ENCODE measurements at places on chromosomes 3 and 15. TPM values are rescaled to one million over a fixed set of nuclear protein-coding genes. Genes with fewer than 3 reads are reported as not detected.

- DNase-seq = no peak
Measured at GRCh38 chr3:172315401-172316091, 132.7 kb downstream of the GHSR start.

GRCh38 chr3:145899241-145899640 is 261.7 kb downstream of the PLOD2 start:
- DNase-seq = no peak

DNA sequence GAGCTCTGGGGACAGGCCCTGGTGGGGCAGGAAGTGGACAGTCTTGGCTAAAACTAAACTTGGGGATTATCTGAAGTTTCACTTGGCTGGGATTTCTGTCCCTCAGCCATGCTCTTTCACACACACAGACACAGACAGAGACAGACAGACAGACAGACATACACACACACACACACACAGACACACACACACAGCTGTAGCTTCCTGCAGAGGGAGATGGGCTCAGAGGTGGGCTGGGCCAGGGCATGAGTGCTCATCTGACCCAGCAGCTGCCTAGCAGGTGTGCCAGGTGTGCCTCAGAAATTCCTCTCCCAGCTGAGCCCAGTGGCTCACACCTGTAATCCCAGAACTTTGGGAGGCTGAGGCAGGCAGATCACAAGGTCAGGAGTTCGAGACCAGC is 3.3 kb downstream of the RHOV start:
- DNase-seq = no peak

- no peak for DNase-seq
Measured at GRCh38 chr3:169218314-169218983, 445.1 kb downstream of the MECOM start.

DNA sequence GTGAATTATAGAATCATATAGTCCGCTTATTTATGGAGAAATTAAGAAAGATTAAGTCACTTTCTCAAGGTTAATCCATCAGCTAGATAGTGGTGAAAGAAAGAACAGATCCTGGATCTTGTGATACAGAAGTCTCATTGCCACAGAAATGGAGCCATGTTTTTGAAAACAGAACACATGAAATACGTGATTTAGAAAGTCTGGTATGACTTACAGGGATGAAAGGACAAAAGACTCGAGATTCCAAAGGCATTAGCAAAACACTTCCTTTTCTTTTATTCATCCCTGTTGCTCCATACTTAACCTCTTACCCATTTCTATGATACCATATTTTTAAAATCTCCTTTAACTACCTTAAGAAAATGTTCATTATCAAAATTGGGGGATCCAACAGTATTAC is 40.0 kb upstream of the TEX9 start:
- no peak for DNase-seq

GRCh38 chr3:190130696-190131095 is 10.0 kb upstream of the P3H2 start:
- DNase-seq = no peak

DNA sequence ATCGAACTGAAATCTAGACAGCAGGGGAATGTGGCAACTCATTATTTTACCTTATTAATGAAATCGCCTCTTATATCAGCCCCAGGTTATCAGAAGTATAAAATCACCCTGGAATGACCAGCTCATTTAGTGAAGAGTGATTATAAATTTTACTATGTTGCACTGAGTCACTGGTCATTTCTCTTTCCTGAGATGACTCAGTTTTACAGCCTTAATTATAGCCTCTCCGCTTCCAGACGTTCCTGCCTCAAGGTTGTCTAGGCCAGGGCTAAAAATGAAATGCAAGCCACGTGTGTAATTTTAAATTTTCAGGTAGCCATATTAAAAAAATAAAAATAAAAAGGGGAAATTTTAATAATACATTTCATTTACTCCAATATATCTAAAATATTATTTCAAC is 33.3 kb downstream of the DET1 start:
- no peak for DNase-seq

- no peak for DNase-seq
Measured at GRCh38 chr3:146139586-146140110, 21.3 kb downstream of the PLOD2 start.

Gene GPR87
- not detected for total RNA-seq

DNA sequence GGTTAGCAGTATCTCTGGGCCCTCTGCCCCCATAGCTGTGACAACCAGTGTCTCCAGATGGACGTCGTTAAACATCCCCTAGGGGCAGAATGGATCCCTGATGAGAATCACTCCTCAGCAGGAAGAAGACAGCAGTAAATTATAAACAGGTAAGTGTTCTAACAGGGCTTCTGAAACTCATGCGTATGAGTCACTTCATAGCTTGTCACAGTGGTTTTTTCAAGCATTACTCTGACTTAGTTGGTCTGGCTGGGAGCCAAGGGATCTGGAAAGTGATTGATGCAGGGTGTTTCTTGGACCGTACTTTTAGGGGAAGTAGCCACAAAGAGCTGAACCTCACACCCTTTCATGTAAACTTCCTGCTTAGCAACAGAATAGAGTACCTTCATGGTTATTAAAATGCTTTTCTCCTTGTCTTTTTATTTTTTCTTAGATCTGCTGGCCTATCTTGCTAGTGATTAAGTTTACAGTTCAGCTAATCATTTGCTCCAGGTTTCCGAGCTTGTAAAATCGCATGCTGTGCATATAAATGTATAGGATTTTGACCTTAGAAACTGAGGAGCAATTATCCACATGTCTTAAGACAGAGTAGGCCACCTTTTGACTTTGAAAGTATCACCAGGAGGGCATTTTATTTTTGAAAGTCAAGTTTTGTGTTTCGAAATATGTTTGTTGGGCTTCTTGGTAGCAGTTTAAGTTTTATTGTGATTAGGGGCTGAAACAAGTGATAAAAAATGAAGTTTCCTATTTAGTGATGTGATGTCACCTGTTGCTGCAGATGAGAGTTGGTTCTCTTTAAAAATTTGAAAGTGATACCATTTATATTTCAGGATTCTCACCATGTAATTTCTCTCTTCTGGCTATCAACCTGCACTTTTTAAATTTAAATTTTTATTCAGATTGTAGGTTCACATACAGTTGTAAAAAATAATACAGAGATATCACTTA is 333.9 kb downstream of the PTPRG start:
- peak; percentile 75 for DNase-seq

Gene KY
- total RNA-seq = not detected

DNA sequence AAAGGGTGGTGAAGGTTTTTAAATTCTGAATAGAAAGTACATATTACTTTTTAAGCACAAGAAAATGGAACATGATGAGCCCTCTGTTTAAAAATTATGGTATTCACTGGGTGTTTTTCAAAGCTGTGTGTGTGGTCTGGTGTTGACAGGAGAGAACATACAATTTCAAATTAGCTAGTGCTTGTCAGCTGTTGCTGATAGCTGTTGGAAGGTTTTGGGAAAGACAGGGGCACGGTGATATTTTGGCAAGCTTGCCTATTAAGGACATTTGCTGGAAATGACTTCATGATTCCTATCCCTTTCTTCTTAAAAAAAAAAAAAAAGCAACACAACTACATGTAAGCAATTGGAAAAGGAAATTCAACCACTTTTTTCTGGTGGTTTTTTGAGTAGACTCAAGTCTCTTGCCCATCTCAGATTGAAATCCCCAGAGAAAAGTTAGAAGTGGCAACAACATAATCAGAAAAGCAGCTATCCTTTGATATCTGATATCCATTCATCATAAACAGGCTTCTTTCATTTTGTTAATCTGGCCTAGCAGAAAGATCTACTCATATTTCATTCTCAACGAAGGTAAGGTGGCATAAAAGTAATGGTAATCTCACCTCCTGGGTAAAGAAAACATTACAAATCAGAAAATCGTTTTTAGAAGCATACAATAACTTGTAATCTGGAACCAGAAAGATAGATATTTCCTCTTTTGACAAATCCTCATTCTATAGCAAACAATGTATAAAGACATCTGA is 130.0 kb downstream of the RBMS3 start:
- no peak for DNase-seq

DNA sequence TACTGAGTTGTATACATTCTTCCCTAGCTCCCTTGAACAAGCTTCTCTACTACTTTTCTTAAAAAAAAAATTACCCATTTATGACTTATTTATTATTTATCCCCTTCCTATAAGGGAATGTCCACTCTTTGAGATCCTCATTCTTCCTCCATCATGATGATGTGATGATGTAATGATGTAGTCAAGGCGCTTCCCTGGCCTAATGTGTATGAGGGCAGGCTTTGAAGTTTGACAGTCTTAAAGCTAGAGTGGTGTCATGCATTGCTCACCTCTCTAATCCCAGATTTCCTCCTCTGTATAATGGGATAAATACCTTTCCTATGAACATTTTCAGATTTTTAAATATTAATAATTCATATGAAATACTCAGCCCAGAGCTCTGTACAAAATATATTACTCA is 486.0 kb upstream of the TPRG1 start:
- DNase-seq = no peak
